ENCODE measurements at places on chromosomes 7 and 10.
A peak's percentile ranks its signal among the peaks of the same experiment; 100 is the strongest.

GRCh38 chr10:10919976-10920375 lies 97.7 kb upstream of the CELF2 start:
- no peak for DNase-seq

GRCh38 chr7:45663965-45664633 lies 89.9 kb downstream of the ADCY1 start:
- no peak for DNase-seq

- DNase-seq: no peak
Observed at GRCh38 chr7:157704365-157704764, 367.6 kb downstream of the DNAJB6 start.

- DNase-seq: no peak
Observed at GRCh38 chr10:29756451-29756850, 121.7 kb upstream of the SVIL start.

GRCh38 chr10:9545073-9545472 lies 1472.6 kb upstream of the CELF2 start:
- no peak for DNase-seq

DNA sequence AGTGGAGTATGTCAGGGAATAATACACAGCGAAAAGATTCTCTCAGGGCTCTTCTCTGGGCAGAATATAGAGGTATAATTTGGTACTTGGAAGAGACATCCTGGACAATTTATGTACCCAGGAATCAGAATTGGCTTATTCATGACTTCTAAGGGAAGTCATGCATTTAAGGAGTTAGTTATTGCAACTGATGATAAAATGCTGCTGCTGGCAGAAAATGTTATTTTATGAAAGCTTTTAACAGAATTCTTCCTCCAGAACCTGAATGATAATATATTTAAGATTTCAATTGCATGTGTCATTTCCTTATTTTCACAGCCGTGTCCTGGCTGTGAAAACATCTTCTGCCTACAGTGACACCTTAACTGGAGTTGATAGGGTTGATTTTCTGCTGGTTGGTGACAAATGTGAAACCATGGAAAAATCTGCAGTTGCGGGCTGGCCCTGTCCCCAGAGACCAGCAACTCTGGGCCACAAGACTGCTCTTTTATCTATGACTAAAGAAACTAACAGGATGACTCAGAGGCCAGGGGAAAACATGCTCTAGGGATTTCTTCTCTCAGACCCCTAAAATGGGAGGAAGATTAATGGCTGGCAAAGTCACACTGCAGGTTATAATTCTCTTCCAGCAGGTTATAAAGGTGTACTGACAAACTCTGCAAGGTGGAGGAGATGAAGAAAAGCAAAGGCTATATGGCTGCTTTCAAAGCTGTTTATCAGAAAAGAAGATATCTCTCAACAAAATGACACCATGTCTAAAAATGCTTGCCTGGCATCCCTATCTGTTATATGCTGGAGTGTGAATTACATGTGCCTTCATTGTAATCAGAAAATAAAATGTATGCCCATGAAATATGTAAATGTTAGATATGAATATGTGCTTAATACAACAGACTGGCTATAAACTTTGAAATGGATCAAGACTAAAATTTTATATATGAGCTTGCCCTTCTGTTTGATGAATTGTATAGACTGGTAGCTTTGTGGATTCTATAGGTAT lies 12.1 kb upstream of the TRUB1 start:
- DNase-seq: no peak

DNA sequence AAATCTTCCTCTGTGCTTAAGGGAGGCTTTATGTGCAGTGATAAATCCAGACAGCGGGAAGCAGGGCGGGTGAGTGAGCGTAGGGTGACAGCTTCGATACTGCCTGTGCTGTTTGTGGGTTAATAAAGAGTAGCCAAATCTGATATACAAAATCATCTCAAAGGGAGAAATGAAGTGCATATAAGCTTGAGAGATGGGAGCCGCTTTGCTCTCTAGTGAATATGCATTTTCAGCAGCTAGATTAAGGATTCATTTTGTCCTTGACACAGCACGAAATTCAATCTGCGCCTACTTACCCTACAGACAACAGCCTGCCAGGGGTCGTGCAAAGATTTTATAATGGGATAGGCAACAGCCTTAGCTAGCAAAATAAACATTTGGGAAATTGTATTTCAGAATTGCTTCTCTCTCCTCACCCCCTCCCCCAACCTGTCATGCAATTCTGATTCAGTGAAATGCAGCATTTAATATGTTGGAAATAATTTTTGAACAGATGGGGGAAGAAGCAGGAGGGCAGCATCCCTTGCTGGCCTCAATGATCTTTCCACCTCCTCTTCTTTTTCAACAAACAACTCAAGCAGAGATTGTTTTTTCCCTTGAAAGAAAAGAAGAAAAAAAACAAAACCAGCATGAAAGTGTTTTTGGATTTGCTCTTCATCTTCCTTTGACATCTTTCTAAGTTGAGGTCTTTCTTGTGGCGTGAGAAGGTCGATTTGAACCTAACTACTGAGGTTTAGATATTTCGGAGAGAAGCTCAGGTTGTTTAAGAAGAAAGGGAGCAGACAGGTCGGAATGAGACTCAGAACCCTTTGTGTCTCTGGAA lies 117.9 kb downstream of the AOAH start:
- no peak for DNase-seq

DNA sequence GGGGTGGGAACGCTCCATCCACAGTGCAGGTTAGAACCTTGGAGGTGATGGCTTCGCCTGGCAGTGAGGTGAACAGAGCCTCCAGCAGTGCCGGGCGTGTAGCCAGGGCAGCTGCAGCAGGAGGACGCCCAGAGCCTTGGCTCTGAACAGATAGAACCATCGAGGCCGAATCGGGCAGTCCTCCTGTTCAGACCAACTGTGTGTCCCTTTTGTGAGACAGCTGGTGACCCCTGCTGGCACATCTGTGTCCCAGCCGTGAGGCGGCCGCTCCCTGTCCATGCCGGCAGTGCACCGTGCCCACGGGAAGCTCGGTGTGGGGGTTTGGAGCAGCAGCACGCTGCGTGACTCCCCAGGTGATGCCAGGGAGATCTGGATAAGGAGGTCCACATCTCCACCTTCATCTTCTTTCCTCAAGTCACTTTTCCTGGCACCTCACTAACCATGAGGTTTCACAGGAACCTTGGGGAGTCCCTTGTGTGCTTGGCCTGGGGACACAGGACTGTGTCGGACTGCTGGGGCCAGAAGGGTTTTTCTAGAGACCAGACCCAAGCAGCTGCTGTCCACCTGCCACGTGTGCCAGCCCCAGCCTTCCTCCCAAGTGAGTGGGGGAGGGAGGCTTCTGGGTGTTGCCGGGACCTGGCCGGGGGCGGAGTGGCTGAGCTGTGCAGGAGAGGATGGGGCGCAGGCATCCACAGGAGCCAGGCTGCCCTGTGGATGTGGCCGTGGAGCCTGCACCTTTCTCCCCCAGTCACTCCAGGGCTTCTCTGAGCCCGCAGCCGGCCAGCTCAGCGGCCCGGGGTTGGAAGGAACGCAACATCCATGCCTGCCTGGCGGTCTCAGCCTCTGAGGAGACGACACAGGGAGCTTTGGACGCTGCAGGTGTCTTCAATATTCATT lies 69.4 kb downstream of the DNAJB6 start:
- peak; percentile 53 for DNase-seq

- no peak for DNase-seq
Observed at GRCh38 chr10:131312478-131312836, 936 bp upstream of the TCERG1L start.

GRCh38 chr7:95209788-95210187 lies 114.5 kb downstream of the PON1 start:
- DNase-seq: no peak

- no peak for DNase-seq
Observed at GRCh38 chr10:72020914-72021809, 57.0 kb downstream of the CHST3 start.

- DNase-seq: peak; percentile 83
Observed at GRCh38 chr10:124627866-124628675, 116.1 kb downstream of the FAM53B start.

- no peak for DNase-seq
Observed at GRCh38 chr7:48040944-48041652, 5.8 kb downstream of the C7orf57 start.

- peak; percentile 69 for DNase-seq
Observed at GRCh38 chr10:44198780-44199097, 186.2 kb downstream of the CXCL12 start.

DNA sequence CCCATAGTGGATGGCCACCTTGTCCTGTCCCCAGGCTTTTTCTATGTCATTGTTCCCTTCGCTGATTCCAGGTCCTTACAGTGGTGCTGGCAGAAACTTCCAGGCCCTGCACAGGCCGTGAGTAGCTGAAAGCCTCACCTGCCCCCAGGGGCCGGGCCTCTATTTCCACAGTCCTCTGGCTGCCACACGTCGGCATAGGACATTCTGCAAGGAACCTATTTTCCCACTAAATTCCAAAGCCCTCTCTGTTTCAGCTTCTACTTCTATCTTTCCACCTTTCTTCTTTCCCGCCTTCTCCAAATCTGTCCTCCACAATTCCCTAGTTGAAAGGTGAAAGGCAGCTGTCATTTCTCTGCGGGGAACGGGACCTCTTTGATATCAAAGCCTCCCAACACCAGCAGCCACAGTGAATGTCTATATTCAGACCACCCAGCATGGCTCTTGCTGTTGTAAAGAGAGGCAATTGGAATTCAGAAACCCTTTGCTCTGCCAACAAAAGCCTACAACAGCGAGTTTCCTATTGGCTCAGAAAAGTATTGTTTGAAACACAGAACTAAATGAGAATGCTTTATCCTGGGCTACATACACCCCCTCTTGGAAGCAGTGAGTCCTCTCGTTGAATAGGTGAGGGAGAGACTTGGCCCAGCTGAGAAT lies 607.7 kb downstream of the GALNT17 start:
- DNase-seq: no peak
